Epithelial cell of umbilical artery (primary cell): ENCODE measurements at places on chromosomes 11 and 22. TPM values are rescaled to one million over a fixed set of nuclear protein-coding genes. Genes with fewer than 3 reads are reported as not detected.

Gene TPBGL
- total RNA-seq, result under 0.01 TPM in 1 of 2 replicates, not detected in the other

Gene TMEM179B
- total RNA-seq, result 22.5 and 26.6 TPM in 2 replicates

Gene TIGD3
- total RNA-seq, result 0.32 TPM in 1 of 2 replicates, not detected in the other

Gene SSTR3
- total RNA-seq, result not detected in 2 replicates

Gene OR6T1
- total RNA-seq, result not detected in 2 replicates

Gene RBM4B
- total RNA-seq, result 15.3 and 22.9 TPM in 2 replicates

Gene TRIM49B
- not detected in 2 replicates for total RNA-seq

Gene RASGRP2
- total RNA-seq, result 0.46 and 1.6 TPM in 2 replicates

Gene ADSL
- 201 and 211 TPM in 2 replicates for total RNA-seq

Gene CD44
- 99.4 and 100 TPM in 2 replicates for total RNA-seq

Gene DEUP1
- total RNA-seq, result not detected in 2 replicates

Gene CCDC89
- total RNA-seq, result not detected in 2 replicates
